ENCODE measurements at places on chromosomes 2 and 18. TPM values are rescaled to one million over a fixed set of nuclear protein-coding genes. Genes with fewer than 3 reads are reported as not detected.

- no peak overlapping the region for H3K4me3 ChIP-seq
- H3K27me3 ChIP-seq = no peaks in the 10 kb centered on the region
Measured at GRCh38 chr18:31232775-31233424, 70.2 kb upstream of the DSC1 start.

GRCh38 chr2:207939342-207940108 is 85.8 kb downstream of the PLEKHM3 start:
- no peak overlapping the region for H3K27ac ChIP-seq
- H3K27me3 ChIP-seq = no peaks in the 10 kb centered on the region
- no peak for DNase-seq
- H3K4me1 ChIP-seq = no peaks in the 10 kb centered on the region

DNA sequence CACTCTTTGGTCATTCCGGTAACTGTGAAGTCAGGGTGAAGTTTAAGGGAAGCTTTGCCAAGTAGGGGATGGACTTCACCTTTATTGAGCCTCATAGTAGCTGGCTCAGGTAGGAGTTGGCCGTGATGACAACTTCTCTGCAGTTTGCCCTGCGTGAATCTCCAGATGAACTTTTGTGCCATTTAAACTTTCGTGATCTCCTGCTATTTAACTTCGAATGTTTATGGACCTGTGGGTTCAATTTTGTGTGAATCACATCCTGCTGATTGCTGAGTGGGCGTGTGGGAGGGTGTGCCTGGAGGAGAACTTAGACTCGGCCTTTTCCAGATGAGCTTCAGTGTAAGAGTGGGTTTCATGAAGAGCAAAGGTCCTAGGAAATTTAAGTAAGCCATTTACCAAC is 4.2 kb downstream of the UGT1A1 start:
- H3K4me3 ChIP-seq = no peak overlapping the region
- no peak overlapping the region for H3K27ac ChIP-seq
- H3K4me1 ChIP-seq = no peaks in the 10 kb centered on the region
- H3K27me3 ChIP-seq = peaks cover 27% of the 10 kb centered on the region
- DNase-seq = no peak
- H3K36me3 ChIP-seq = no peaks in the 10 kb centered on the region

DNA sequence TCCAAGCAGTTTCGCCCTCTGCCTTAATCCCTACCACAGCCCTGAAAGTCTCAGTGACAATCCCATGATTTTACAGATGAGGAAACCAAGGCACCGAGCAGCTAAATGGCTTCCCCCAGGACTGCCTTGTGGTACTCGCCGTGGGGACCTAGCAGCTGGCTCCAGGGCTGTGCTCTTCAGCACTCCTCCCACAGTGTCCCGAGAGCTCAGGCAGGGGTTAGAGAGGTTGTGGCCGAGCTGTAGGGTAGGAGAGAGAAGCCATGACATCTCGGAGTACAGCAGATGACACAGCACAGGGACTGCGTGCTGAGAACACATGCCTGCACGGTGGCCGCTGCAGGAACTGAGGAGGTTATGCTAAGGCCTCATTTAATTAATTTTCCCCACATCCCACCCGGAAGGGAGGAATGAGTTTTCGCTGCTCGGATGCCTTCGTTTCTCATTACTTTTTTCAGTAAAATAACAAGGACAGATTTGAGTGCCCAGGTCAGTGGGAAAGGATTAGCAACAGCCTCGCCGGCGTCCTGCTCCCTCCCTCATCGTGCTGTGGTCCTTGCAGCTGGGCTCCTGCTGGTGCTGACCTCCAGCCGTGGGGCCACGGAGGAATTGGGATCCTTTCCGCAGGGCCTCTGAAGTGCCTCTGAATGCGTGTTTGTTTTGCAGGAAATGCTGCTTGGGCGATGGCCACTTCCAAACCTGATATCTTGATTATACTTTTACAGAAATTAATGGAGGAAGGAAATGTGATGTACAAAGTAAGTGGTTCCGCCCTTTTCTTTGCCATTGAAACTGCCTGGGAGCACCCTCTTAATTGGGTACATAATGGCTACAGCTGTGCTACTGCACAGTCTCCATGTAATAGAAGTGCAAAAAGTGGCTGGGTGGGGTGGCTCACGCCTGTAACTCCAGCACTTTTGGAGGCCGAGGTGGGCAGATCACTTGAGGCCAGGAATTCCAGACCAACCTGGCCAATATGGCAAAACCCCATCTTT is 61.2 kb downstream of the WDSUB1 start:
- no peaks in the 10 kb centered on the region for H3K36me3 ChIP-seq
- no peaks in the 10 kb centered on the region for H3K27me3 ChIP-seq
- no peak overlapping the region for H3K27ac ChIP-seq
- H3K4me3 ChIP-seq = no peak overlapping the region

Gene ABCG8
- total RNA-seq = not detected

DNA sequence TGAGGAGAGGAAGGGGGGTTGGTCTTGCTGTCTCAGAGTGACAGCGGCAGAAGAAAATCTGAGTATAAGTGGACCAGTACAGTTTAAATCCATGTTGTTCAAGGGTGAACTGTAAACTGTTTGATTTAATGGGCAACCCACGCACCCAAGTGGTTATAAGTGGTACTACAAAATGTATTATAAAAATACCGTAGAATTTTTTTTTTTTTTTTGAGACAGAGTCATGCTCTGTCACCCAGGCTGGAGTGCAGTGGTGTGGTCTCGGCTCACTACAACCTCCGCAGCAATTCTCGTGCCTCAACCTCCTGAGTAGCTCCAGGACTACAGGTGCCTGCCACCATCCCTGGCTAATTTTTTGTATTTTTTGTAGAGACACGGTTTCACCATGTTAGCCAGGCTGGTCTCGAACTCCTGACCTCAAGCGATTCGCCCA is 2.1 kb upstream of the CHCHD5 start:
- DNase-seq = peak; percentile 49
- H3K27ac ChIP-seq = peak overlapping the region; percentile 59
- H3K4me1 ChIP-seq = peaks cover 46% of the 10 kb centered on the region
- peaks cover 21% of the 10 kb centered on the region for H3K36me3 ChIP-seq

GRCh38 chr2:239120664-239121063 is 272.8 kb downstream of the TWIST2 start:
- H3K27me3 ChIP-seq = no peaks in the 10 kb centered on the region
- peaks cover 32% of the 10 kb centered on the region for H3K36me3 ChIP-seq
- H3K27ac ChIP-seq = no peak overlapping the region
- H3K4me3 ChIP-seq = no peak overlapping the region
- peaks cover 40% of the 10 kb centered on the region for H3K4me1 ChIP-seq
- DNase-seq = no peak

- H3K36me3 ChIP-seq = no peaks in the 10 kb centered on the region
- no peaks in the 10 kb centered on the region for H3K4me1 ChIP-seq
- no peak overlapping the region for H3K4me3 ChIP-seq
- no peak for DNase-seq
- no peaks in the 10 kb centered on the region for H3K27me3 ChIP-seq
Measured at GRCh38 chr2:37469126-37469525, 124.7 kb downstream of the QPCT start.
